ENCODE measurements at places on chromosomes 6 and 20. TPM values are rescaled to one million over a fixed set of nuclear protein-coding genes. Genes with fewer than 3 reads are reported as not detected.

Gene SIRPD
- not detected for polyA plus RNA-seq

Gene SNAP91
- polyA plus RNA-seq, result 175 TPM

Gene EFCAB8
- 0.36 TPM for polyA plus RNA-seq

Gene F13A1
- 9.8 TPM for polyA plus RNA-seq

Gene TRIM27
- polyA plus RNA-seq, result 72.2 TPM

Gene EMILIN3
- polyA plus RNA-seq, result 9.4 TPM

Gene CTNNBL1
- 41.9 TPM for polyA plus RNA-seq

Gene THEMIS
- 0.14 TPM for polyA plus RNA-seq

Gene C6orf141
- 4.6 TPM for polyA plus RNA-seq

Gene SEL1L2
- polyA plus RNA-seq, result 0.22 TPM

Gene HNF4A
- polyA plus RNA-seq, result 0.29 TPM

Gene PI3
- polyA plus RNA-seq, result not detected

Gene HEY2
- polyA plus RNA-seq, result 28.0 TPM

Gene ARMH2
- 0.33 TPM for polyA plus RNA-seq

Gene PTPRK
- polyA plus RNA-seq, result 28.4 TPM

Gene MUCL3
- 0.06 TPM for polyA plus RNA-seq

Gene MARCKS
- polyA plus RNA-seq, result 542 TPM
